HS-5 (cell line): ENCODE measurements at places on chromosomes 12 and 14.

DNA sequence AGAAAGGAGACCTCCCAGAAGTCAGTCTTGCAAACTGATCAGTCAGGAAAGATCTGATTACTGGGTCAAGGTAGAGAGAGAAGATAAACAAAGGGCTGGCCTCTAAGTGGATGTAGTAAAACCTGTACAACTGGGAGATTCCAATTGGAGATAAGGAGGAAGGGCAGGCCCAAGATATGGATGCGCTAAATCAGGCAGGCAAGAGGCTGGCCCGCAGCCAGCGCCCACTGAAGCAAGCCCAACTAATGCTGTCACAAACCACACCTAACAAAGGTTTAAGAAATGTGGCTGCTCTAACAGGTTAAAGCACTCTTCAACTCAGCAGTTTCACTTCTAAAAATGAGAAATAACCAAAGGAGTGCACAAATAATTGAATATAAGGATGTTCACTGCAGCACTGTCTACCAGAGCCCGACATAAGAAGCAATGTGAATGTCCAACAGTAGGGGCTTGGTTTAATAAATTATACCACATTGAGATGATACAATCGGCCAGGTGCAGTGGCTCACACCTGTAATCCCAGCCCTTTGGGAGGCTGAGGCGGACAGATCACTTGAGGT is 4.7 kb downstream of the GLTP start:
- DNase-seq = no peak

DNA sequence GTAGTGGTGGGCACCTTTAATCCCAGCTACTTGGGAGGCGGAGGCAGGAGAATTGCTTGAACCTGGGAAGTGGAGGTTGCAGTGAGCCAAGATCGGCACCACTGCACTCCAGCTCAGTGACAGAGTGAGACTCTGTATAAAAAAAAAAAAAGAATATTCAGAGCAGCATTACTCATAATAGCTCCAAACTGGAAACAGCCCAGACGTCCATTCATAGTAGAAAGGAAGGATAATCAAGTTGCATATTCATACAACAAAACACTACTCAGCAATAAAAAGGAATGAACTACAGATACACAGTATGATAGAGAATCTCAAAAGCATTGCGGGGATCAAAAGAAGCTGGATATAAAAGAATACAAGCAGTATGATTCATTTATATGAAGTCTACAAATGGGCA is 19.1 kb downstream of the TMEM30B start:
- no peak for DNase-seq

- DNase-seq = no peak
Measured at GRCh38 chr12:13790317-13790716, 191.1 kb downstream of the GRIN2B start.

- DNase-seq = no peak
Measured at GRCh38 chr14:24079491-24080141, 8.3 kb downstream of the CPNE6 start.

- no peak for DNase-seq
Measured at GRCh38 chr12:108969622-108970021, 51.2 kb downstream of the SVOP start.

- DNase-seq = no peak
Measured at GRCh38 chr14:59283361-59283760, 94.9 kb downstream of the DAAM1 start.
